ENCODE measurements at places on chromosomes 4 and X. TPM values are rescaled to one million over a fixed set of nuclear protein-coding genes. Genes with fewer than 3 reads are reported as not detected.

Gene FAM133A
- total RNA-seq = not detected

Gene MAGEA2
- not detected for total RNA-seq

Gene TSPAN7
- 1.1 TPM for total RNA-seq

Gene MAGEA8
- not detected for total RNA-seq

Gene MAGEA6
- not detected for total RNA-seq

Gene PSAPL1
- 0.26 TPM for total RNA-seq

Gene BTK
- total RNA-seq = not detected

Gene FANCB
- total RNA-seq = 1.8 TPM

All from bronchial epithelial cell (primary cell).